Central memory CD8-positive, alpha-beta T cell (primary cell): ENCODE measurements at places on chromosomes 2 and 18.

DNA sequence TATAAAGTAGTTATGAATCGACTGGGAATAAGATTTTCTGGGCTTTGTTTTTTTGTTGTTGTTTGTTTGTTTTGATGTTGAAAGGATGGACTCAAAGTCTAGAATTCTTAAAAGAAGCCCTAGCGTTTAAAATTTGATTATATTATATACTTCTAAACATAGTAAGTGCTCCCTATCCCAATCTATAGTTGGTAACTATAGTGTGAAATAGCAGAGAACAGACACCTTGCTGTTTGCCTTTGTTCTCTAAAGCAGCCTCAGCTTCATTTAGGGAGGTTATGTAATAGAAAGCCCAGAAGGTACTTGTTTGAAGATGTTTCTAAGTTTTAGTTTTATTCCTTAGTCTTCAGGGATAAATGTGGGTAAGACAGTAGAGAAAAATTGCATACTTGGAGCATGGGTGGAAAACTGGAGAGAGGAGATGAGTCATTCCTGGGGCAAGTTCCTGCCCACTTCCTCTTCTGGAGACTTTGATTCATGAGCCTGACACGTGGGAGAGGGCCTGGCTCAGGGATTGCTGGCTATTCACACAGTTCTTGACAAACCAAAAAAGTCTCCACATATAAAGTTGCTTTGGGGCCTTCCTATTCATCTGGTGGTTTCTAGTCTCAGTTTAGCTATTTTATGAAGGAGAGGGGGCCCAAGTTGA lies 131.9 kb downstream of the MYO1B start:
- no peak for DNase-seq

DNA sequence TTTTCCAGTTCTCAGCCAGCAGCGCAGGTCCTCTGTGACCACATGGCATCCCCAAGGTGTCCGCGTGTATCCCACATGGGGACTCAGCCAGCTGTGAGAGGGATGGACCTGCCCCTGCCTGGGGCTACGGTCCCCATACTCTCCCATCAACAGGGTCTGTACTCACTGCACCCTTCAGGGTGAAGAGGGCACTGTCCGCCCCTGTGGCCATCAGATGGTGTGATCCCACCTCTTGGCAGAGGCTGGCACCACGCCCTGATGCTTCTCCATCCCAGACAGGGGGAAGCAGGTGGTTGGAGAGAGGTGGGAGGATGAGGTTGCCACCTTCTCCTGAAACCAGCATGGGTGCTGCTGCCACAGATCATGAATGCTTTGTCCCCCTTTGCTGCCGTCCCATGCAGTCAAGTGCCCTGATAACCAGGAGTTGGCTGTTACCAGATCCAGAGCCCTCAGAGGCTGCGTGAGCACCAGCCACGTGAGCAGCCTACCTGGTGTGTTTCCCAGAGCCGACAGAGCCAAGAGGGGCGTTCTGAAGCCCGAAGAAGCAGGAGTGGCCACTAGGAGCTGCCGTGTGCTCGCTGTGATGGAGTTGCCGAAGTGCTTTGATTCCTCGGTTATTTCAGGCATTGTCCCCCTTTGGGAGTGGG lies 93.9 kb downstream of the SH3RF3 start:
- DNase-seq = no peak

DNA sequence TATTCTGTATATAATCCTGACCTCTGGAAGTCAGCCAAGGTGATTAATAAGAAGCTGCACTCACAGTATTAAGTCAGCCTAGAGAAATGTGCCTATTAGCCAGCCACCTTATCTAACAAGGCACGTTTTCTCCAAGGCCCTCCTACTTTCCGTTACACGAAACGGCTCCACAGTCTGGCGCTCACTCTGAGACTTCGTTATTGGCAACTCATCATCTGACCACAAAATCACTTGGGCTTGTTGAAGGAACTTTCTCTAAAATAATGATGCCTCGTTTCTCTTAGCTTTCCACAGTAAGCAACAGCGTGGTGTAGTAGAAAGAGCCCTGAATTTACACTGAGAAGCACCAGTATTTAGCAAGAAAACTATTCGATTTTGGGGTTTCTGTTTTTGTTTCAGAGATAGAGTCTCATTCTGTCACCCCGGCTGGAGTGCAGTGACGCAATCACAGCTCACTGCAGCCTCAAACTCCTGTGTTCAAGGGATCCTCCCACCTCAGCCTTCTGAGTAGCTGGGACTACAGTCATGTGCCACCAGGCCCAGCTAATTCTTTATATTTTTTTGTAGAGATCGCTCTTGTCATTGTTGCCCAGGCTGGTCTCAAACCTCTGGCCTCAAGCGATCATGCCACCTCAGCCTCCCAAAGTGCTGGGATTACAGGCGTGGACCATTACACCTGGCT lies 53.6 kb upstream of the SLC14A1 start:
- no peak for DNase-seq

GRCh38 chr18:9631814-9632496 lies 17.6 kb upstream of the PPP4R1 start:
- no peak for DNase-seq

GRCh38 chr2:233584210-233584609 lies 17.6 kb upstream of the USP40 start:
- no peak for DNase-seq

GRCh38 chr2:32064021-32064601 lies 755 bp downstream of the SPAST start:
- peak; percentile 15 for DNase-seq

DNA sequence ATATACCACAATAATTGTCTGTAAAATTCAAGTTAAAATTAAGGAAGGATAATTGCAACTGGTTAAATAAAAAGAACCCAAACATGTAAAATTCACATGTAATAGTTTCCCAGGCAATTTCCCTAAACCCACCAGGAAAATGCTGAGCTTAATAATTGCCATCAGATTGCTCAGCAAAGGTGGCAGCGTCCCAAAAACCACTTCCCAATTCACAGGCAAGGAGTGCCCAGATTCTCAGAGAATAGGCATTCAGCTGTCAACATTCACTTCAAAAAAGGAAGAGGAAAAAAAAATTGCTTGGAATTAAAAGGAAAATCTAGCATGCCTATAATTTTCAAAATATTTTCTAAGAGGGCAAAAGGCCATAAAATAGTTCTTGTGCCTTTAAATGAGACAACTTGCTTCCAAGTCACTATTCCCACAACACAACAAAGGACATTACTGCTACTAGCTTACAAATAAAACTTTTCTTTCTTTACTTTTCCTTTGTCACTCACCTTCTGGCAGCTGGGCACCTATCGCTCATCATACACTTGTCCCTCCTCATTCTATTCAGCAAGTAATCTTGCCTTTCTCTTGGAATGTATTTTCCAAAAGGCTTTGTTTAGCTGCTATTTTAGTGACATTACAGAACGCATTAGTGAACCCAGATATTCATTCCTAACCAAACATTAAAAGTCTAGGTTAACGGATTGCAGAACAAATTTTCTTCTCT lies 15.2 kb downstream of the SRBD1 start:
- no peak for DNase-seq

DNA sequence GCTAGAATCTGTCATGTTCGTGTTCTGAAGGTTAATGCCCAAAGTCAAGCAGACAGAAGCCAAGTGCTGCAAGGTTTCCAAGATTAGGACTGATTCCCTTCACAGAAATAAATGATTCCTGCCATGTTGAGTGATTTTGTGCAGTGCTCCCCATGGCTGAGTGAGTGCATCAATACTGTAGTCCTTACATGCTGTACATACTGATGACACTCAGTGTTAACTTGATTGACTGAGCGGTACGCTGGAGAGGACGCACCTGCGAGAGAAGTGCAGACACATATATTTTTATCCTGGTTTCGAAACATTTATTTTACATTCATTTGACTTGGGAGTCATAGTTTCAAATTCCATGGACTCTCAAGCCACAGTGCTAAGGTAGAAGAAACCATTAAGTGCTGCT lies 92.0 kb downstream of the ASXL3 start:
- DNase-seq = no peak

GRCh38 chr18:51191128-51191717 lies 6.3 kb downstream of the MEX3C start:
- DNase-seq = peak; percentile 57

- DNase-seq = peak; percentile 40
Measured at GRCh38 chr18:79523206-79523735, 127.5 kb downstream of the NFATC1 start.

DNA sequence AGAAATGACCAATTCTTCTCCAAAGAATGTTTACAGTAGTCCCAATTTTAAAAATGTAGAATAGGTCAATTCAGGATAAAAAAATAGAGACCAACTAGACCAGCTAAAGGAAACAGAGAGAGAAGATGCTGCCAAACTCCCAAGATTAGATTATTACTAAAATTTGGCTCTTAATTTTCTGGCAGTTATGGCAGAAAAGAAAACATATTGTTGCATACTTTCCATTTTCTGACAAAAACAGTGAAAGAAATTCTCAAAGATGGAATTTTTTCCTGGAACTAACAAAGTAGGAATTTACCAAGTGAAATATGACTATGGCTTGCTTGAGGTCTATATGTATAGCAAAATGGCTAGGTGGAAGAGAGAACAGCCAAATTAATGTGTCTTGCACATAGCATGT lies 138.3 kb upstream of the STK17B start:
- DNase-seq = no peak

GRCh38 chr18:59459369-59460071 lies 100.5 kb upstream of the LMAN1 start:
- no peak for DNase-seq

- DNase-seq = no peak
Measured at GRCh38 chr18:74963820-74964446, 245.0 kb downstream of the PTGR3 start.

- DNase-seq = no peak
Measured at GRCh38 chr2:126781806-126782205, 116.9 kb upstream of the TEX51 start.

- no peak for DNase-seq
Measured at GRCh38 chr2:127100251-127101047, 6.5 kb downstream of the BIN1 start.

- no peak for DNase-seq
Measured at GRCh38 chr2:16607301-16607700, 58.3 kb downstream of the CYRIA start.

DNA sequence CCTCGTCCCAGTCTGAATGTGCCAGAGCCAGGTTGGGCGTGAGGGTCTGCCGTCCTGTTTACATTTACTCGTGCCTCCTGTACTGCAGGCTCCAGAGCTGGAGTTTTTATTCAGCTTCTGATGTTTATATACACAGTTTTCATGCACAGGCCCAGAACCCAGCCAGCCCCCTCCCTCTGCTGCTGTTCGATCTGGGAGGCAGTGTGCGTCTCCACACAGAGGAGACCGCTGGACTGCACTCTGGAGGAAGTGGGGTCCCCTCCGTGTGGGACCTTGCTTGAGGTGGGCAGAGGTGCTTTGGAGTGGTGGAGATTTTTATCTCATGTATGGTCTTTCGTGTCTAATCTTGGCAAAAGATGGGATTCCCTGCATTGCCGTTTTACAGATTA lies 90.6 kb downstream of the GLI2 start:
- no peak for DNase-seq

GRCh38 chr2:222859786-222860612 lies 837 bp upstream of the ACSL3 start:
- DNase-seq = no peak

- no peak for DNase-seq
Measured at GRCh38 chr2:37873749-37874330, 51.2 kb upstream of the RMDN2 start.

DNA sequence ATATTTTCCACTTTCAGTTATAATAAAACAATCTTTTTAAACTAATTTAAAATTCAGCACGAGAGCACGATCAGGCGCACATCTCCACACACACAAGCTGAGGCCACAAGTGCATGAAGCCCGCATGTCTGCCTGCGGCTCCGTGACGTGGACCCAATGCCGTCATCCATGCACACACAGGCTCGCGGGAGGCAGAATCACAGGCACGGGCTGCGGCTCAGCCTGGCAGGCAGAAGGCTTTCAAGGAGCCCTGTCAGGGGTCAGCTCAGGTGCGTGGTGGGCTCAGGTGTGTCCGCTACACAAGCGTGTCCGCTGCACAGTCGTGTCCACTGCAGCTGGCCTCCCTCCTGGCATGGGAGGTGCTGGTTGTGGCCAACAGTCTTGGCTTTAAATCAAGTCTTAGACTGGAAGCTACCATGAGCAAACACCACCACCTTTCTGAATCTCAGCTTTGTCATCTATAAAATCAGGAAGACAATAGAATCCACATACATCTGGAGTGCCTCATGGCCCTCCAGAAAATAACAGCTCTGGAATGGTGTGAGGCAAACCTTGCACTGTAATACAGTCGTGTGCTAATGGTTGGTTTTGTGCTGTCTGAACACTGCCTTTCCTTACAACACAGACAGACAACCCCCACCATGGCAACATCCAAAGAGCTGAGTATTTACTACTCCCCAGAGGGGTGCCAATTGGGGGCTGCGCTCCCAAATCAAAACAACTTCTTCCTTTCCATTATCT lies 210.1 kb downstream of the NDUFA10 start:
- DNase-seq = no peak

DNA sequence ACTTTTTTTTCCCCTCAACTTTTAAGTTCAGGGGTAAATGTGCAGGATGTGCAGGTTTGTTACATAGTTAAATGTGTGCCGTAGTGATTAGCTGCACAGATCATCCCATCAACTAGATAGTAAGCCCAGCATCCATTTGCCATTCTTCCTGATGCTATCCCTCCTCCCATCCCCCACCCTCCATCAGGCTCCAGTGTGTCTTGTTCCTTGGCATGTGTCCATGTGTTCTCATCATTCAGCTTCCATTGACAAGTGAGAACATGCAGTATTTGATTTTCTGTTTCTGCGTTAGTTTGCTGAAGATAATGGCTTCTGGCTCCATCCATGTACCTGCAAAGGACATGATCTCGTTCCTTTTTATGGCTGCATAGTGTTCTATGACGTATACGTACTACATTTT lies 47.2 kb upstream of the STON1 start:
- no peak for DNase-seq

DNA sequence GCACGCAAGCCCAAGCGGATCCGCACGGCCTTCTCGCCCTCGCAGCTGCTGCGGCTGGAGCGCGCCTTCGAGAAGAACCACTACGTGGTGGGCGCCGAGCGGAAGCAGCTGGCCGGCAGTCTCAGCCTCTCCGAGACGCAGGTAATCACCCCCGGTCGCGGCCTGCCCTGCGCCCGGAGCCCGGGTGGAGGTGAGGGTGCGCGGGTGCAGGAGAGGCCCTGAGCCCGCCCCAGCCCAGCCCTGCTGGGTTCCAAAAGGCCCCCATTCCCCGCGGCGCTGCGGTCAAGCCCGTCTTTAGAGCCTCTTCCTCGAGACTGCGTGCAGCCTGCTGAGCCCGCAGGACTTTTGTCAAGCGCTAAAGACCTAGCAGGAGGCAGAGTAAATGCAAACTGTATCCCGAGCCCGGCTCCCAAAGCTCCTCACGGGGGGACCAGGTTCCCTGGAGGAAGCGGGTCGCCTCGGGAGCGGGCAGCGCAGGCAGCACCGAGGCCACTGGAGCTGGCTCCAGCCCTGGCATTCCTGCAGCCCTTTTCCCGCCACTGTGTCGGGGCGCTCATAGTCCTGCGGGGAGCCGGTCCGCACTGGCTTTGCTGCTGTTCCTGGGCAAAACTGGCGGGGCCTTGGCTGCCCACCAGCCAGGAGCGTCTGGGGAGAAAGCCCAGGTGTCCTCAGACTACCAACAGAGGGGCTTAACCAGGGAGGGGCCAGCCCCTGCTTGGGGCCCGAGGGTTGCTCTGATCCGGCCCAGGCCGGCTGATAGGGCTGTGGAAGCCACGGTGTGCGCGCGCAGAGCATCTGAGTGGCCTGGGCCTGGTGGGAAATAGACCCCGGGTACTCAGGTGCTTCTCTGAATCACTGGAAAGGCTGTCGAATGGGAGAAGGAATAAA lies 7.3 kb downstream of the EMX1 start:
- no peak for DNase-seq
